CD4-positive, alpha-beta T cell treated with Interleukin-4 for 4 hours (primary cell): ENCODE measurements at places on chromosomes 12 and 14.
A peak's percentile ranks its signal among the peaks of the same experiment; 100 is the strongest.

DNA sequence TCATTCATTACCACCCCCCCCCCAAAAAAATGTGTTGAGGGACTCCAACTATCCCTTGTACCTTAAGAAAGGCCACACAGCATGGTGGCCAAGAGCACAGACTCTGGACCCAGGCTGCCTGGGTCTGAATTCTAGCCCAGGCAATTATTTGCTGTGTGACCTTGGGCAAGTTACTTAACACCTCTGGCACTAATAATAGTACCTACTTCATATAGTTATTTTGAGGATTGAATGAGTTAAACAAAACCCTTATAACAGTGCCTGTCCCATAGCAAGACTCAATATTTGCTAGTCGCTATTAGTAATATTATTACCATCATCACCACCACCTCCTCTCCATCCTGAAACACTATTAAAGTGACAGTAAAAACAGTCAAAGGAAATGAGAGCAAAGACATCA lies 37.2 kb downstream of the NT5DC3 start:
- no peak for DNase-seq

GRCh38 chr12:60123557-60123956 lies 527.7 kb downstream of the SLC16A7 start:
- DNase-seq: no peak

- no peak for DNase-seq
Measured at GRCh38 chr12:59119676-59120075, 199.4 kb upstream of the LRIG3 start.

DNA sequence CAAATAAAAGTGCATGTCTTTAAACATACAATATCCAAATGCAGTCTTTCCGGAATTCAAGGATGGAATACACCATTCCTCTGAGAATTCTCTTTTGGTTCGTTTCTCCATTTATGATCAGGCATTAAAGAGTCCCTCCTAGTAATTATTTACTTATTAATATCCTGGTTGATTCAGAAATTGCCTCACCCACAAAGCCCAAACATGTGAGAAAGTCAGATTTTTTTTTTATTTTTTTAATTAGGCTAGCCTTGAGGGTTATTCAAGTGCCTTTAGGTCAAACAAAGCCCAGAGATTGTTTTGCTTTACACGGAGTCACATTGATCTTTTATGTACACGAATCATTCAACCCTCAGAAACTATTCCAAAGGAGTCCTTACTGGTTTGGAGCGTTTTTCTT lies 6.4 kb upstream of the TSPAN8 start:
- DNase-seq: no peak

DNA sequence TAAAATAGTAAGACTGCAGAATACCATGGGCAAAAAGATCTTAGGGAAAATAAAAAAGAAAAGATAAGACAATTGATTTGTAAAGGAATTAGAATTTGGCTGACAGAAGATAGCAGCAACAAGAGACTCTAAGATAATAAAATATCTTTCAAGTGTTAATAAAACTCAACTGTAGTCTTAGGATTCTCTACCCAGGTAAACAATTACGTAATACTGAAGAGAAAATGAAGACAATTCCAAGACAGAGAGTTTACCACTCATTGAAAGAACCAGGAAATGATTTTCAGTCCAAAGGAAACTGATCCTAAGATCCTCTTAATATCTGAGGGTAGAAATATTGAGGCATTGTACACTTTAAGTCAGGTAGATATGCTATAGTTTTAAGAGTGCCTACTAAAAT lies 321.1 kb downstream of the CEP128 start:
- no peak for DNase-seq

DNA sequence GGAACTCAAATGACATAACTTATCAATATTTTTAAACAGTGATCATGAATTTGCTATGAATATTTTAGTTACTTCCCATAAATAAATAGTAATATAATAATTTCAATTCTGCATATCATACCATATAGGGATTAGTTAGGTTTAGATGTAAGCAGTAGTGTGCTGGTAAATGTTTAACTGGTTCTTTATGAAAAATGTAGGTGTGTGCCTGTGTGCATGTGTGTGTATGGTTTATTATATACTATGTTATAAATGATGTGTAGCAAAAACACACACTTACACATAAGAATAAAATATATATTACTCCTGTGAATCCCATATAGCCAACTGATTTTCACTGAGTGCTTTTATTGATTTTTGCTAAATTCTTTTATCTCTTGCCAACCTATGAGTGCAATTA lies 14.0 kb upstream of the BHLHE41 start:
- no peak for DNase-seq

- no peak for DNase-seq
Measured at GRCh38 chr14:103696466-103697071, 18.7 kb downstream of the XRCC3 start.

DNA sequence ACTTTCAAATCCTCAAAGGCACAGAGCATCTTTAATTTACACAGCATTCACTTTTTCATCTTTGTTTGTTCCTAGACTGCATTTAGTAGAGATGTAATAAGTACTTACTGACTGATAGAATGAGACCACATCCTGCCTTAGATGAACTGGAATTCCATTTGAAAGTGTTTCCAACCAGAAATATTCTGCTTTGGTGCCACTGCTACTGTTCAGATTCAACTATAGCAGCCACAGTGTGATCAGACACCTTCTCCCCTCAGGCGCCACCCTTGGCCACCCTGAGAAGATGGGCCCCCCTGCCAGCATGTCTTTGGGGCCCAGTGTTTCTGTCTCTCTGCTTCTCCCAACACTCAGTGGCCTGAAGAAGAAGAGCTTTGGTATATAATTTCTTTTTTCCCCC lies 449.1 kb downstream of the RAD51B start:
- DNase-seq: no peak

- no peak for DNase-seq
Measured at GRCh38 chr12:92650228-92650822, 52.5 kb upstream of the PLEKHG7 start.

DNA sequence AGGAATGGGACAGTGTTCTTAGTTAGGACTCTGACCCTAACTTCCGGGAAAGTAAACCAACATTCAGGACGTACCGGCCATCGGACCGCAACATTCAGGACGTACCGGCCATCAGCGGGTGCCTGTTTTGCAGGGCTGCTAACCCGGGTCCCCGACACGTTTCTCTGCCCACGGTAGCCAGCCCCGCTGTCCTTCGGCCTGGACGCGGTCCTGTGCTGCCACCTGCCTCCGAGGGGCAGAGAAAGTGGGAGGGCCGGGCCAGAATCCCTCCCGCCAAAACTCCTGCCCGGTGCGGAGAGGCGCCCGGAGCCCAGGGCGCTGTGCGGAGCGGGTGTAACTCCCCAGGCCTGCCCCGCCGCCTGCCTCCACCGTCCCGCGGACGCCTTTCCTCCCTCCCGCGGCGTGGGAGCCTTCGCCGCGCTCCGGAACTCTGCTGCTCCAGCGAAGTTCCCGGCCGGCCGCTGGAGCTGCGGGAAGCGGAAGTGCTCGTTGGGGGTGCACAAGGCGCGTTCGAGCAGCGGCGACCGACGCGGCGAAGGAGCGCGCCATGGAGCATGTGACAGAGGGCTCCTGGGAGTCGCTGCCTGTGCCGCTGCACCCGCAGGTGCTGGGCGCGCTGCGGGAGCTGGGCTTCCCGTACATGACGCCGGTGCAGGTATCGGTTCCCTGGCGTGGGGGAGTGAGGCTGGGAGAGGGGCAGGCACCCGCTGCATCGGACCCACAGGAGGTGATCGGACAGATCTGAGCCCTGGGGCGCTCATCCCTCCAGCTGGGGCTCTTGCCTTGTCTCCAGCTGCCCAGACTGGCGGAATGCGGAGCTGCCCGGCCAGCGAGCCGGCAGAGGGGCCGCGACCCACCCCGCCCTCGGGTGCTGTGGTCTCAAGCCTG lies at the start of gene DDX55:
DDX55 (plus strand) TSS at position 498 of the 888 bp plus-strand sequence; CDS start at position 548, 50 bp downstream.
- DNase-seq: peak; percentile 82

DNA sequence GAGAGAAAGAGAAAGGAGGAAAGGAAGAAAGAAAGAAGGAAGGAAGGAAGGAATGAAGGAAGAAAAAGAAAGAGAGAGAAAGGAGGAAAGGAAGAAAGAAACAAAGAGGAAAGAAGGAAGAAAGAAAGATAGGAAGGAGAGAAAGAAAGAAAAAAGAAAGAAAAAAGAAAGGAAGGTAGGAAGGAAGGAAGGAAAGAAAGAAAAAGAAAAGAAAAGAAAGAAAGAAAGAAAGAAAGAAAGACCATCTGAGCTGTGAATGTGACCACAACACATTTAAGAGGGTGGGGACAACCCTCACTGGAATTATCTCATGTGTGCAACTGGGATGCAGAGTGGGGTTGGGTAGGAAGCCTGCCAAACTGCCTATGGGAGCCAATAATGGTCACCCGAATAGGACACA lies 36.0 kb upstream of the BATF start:
- no peak for DNase-seq

DNA sequence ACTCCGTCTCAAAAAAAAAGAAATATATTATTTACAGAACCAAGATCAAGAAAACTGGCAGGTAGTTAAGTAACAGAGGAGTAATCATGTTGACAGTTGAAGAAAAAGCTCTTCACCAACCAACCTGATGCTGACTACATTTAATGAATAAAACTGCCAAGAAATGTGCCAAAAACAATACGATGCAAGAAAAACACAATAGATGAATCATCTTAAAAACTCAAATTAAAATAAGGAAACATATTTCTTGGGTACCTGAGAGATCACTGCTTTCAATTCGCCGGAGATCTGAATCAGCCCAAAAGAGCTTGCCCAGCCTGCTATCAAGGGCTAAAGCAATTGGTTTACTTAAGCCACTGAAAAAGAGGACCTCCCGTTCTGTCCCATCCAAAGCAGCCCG lies 76.4 kb downstream of the BCL2L14 start:
- no peak for DNase-seq

GRCh38 chr12:119417440-119417839 lies 82.9 kb downstream of the CCDC60 start:
- DNase-seq: no peak

GRCh38 chr12:102512523-102512922 lies 32.2 kb upstream of the IGF1 start:
- no peak for DNase-seq

DNA sequence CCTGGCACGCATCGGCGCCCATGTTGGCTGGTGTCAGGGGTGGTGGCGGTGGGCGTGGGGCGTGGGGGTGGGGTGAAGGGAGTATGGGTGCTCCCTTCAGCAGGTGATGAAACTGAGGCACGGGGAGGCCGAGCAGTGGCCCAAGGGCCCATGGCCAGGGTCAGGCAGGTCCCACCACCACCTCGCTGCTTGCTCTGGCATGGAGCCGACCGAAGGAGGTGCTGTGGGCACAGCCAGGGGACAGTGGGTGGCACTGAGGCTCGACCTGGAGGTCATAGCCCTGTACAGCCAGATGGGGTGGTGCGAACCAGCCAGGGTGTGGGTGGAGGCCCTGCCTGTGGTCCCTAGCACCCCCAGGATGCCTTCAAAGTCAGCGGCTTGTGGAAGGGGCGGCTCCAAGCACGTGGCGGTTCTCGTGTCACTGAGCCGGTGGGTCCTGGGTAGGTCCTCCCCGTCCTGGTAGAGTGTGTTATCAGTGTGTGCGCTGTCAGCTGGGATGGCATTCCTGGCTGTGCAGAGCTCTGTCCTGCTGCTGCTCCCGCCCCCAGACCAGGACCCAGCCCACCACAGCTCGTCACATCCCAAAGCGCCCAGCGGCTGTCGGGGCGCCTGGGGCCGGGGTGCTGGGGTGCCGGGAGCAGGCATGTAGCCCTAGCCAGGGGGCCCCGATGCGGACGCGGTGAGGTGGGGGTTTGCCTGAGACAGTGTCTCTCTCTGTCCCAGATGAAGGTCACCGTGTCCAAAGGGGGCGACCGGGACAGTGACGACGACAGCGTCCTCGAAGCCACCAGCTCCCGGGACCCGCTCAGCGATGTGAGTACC lies 35.3 kb downstream of the FBRSL1 start:
- DNase-seq: no peak

GRCh38 chr12:90627180-90627896 lies 327.6 kb downstream of the CCER1 start:
- no peak for DNase-seq

GRCh38 chr14:35985474-35986218 lies 159.5 kb downstream of the BRMS1L start:
- no peak for DNase-seq

GRCh38 chr12:75725521-75726111 lies 214.2 kb upstream of the KRR1 start:
- no peak for DNase-seq

DNA sequence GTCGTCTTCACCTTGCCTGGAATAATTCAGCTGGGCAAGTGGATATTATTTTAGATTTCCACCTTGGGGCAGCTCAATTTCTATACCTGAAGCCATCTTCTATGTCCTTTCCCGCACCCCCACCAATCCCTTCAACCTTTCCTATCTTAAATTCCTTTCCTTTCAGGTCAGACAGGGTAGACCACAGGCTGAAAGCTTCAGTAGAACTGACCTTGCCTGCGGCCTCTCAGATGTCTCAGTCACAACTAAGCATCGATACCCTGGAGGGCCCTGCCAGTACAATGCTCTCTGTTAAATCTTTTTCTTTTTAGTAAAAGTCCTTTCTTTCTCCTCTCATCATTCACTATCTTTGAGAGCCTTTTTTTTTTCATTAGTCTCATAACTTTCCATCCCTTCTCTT lies 38.9 kb downstream of the SLC2A14 start:
- no peak for DNase-seq

GRCh38 chr14:68786491-68787091 lies 6.3 kb downstream of the ZFP36L1 start:
- DNase-seq: no peak

DNA sequence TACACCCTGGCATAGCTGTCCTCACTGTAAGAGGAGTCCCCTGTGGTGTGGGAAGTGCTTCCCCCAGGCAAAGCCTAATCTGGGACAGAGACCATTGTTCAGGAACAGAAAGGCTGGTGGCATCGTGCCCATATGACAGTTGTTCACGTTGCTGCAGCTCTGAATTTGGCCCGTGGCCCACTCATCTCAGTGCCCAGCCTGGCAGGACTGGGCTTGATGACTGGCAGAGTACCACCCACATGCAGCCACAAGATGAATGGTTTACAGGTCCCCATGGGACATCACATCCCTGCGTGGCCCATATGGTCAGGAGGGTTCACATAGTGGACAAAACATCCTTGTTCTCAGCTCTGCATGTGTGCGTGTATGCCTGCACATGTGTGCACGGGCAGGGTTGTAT lies 17.5 kb downstream of the IQSEC3 start:
- no peak for DNase-seq

GRCh38 chr12:58388261-58388660 lies 446.9 kb downstream of the ATP23 start:
- no peak for DNase-seq

- DNase-seq: no peak
Measured at GRCh38 chr14:56328021-56328420, 209.8 kb downstream of the PELI2 start.

DNA sequence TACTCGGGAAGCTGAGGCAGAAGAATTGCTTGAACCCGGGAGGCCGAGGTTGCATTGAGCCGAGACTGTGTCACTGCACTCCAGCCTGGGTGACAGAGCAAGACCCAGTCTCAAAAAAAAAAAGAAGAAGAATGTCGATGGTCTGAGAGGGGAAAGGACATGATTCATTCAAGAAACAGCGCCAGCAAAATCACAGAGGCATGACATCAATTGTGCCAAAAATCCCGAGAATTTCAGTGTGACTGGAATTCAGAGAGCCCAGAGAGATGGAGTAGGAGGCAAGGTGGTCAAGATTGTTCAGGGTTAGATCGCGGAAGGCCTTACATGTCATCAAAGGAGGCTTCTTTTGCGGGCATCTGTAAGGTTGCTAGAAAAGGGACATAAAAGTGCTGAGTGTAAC lies 483.3 kb downstream of the VRK1 start:
- no peak for DNase-seq
